ENCODE measurements at places on chromosomes 7 and 10.

GRCh38 chr10:2509081-2509531, 558.2 kb upstream of the PFKP start:
- DNase-seq = no peak

DNA sequence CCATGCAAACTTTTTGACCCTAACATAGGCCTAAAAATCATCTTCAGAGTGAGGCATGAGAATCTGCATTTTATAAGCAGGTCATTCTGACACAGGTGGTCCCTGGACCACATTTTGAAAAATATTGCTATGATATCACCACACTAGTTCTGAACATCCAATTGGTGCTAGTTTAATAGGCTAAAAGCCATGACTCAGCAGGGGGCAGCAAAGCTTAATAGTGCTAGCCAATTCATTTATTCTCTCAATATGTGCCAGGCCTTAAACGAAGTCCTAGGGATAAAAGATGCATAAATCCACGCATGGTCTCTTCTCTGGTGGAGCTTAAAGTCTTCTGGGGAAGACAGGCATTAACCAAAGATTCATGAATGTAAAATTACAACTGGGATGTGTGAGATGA, 10.2 kb upstream of the SLC25A28 start:
- DNase-seq = no peak

DNA sequence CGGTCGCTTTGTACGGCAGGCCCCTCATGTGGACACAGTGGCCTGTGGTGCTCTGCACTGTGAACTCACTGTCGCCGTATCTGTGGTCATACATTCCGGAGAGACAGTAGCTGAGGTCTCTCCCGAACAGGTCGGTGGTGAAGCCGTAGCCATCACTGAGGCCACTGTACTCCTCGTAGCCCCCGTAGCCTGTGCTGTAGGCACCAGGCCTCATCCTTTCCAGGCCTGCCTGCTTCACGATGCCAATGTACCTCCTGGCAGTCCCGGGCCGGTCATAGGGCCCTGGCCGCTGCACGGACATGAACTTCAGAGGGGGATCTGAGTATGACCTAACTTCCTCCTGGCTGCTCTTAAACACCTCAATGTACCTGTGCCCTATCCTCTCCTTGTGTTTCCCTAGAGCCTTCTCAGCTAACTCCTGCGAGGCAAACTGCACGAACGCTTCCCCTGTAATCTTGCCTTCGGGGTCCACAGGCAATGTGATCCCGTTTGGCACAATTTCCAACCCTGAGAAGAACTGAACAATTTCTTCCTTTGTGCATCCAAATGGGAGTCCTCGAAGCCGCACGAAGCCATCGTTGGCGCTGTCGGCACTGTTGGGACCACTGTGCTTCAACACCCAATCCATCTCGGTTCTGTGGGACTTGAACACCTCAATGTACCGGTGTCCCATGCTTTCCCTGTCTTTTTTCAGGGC, 15.7 kb downstream of the FXYD4 start:
- no peak for DNase-seq

DNA sequence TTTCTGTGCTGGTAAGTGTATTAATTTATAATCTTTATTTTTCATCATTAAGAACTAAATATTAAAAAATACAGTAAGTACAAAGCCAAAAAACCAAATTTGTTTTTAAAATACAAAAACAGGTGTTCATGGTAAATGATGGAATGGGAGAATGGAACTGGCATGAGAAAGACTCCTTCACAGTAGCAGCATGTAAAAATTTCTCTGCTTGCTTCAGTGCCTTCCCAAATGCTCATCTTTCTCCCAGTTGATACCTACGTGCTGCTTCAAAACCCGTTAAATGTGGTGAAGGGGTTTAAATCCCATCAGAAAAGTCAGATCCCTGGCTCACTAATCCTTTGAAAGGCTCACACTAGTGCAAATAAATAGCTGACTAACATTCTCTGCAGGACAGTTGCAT, 4.2 kb downstream of the RNF133 start:
- DNase-seq = no peak

- DNase-seq = no peak
Observed at GRCh38 chr10:105857268-105858264, 1216.5 kb downstream of the SORCS3 start.
